GM19239 (cell line): ENCODE measurements at places on chromosomes 1 and 21.

GRCh38 chr1:69824932-69825331, 257.2 kb downstream of the LRRC7 start:
- no peak for DNase-seq

DNA sequence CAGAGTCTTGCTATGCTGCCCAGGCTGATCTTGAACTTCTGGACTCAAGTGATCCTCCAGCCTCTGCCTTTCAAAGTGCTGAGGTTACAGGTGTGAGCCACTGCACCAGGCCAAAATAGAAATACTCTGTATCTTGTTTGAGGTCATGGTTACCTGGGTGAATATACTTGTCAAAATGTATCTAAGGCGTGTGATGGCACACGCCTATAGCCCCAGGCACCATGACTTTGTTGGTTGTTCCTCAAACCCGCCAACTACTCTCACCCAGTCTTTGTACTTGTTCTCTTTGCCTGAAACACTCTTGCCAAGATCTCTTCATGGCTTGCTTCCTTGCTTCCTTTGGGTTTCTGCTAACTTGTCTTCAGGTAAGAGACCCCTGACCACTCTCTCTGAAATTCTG, 38.0 kb upstream of the RGS5 start:
- DNase-seq, result no peak

- no peak for DNase-seq
These were observed 239.1 kb downstream of the OMA1 start for GRCh38 chr1:58307431-58307830.

DNA sequence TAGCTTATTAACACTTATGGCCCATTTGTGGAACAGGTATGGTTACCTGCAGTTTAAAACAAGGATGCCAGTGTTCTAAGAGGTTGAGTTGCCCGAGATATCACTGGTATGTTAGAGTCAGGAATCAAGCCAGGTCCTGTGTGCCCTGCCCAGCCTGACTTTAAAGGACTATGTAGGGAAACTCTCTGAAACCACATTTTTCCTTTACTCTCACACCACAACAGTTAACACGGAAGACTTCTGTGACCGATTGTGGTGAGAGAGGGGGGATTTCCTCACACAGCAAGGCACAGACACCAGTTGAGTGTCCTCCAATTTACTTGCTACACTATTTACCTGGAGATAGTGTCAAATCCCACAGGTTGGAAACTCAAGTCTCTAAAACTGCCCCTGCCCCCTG, 47.8 kb downstream of the UCK2 start:
- DNase-seq, result no peak

GRCh38 chr21:34351786-34352241, 12.0 kb upstream of the KCNE2 start:
- DNase-seq, result peak; percentile 40

DNA sequence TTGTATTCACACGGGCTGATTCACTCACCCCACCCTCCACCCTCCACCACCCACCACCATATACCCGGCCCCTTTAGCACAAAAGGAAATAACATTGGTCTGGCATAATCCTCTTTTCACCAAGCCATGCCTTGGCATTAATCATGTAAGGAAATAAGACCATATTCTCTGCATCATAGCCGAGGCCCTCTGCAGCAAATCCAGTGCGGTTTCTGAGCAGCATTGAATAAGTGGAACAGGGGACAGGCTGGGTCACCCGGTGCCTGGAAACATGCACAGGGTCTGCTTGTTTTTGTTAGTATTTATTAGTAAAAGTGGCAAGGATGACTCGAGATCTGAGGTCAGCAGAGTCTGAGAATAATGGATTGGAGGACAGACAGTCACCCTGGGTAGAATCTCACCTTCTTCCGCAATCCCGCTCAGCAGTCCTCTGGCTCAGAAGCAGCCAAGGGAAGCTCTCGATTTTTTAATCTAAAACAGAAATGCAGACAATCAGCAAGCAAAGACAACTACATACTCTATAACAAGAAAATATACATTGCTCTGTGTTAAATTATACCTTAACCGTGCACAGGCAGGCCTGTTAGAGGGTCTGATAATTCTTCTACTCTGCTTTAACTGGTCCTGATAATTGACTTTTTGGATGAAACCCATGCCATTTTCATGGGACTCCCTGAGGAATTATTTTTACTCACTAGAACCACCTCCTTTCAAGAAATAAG, 52.4 kb upstream of the CDC42BPA start:
- no peak for DNase-seq

DNA sequence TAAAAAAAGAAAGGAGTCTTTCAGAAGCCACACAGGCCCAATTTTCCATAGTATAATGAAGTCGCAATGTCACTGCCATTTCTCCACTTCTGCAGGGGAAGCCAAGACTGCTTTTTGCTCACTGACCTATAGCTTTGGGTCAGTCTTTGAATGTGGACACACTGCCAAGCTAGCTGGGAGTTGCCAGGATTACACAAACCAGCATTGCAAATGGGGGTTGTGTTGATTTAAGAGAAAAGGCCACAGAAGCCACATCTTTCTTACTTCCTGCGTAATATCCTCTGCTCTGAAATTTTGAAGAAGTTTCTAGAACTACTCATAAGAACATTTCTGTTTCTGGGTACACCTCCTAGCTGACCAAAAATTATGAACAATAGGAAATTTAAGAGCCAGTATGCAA, 45.8 kb upstream of the SAMSN1 start:
- DNase-seq, result no peak

DNA sequence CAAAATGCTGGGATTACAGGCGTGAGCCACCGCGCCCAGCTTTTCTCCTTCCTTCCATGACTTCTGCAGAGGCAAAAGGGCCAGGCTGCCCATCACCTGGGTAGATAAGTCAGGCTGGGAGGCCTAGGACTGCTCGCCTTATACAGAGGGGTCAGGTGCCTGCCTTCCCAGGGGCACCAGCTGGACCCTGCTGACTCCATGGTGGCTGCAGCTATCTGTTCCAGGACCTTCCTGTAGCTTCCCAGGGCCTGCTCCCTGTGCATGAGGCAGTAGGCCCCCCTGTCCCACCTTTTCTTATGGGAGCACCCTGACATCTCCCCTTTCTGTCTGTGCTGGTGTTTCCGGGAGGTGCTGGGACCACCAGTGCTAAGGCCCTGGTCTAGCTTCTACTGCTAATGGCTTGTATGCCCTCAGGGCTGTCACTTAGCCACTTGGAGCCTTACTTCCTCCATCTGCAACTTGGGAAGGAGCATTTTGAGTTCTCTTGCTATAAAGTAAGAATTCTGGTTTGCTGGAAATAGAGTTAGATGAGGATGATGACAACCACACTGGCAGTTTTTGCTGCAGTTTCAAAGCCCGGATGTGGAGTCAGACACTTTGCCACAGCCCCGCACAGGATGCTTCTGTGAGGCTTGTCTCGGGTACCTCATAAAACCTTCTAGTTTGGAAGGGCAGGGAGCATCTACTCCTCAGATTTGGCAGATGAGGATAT, 14.4 kb downstream of the SOX13 start:
- no peak for DNase-seq

GRCh38 chr1:40848530-40849189, 13.5 kb downstream of the CITED4 start:
- no peak for DNase-seq

DNA sequence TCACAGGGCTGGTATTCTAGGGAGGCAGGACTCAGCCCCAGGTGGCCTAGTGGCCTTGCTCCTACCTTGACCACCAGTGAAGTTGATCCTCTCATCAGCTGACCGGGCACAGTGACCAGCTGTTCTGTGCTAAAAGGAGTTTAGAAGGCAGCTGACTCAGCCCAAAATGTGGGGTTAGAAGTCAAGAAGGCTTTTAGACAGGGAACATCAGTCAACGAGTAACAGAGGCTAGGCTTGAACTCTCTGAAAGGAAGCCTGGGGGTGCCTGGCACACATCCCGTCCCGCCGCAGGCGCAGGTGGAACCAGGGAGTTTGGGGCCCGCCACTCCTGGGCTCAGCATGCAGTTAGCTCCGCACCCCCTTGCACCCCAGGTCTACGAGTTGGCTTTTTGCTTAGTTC, 114.9 kb upstream of the SLC45A1 start:
- no peak for DNase-seq

- no peak for DNase-seq
These were observed 4.1 kb downstream of the GSTM5 start for GRCh38 chr1:109716121-109716520.

- DNase-seq, result no peak
These were observed 389.7 kb downstream of the NTNG1 start for GRCh38 chr1:107530543-107530942.

- DNase-seq, result no peak
These were observed 100.7 kb upstream of the TSPAN2 start for GRCh38 chr1:115189814-115190539.

DNA sequence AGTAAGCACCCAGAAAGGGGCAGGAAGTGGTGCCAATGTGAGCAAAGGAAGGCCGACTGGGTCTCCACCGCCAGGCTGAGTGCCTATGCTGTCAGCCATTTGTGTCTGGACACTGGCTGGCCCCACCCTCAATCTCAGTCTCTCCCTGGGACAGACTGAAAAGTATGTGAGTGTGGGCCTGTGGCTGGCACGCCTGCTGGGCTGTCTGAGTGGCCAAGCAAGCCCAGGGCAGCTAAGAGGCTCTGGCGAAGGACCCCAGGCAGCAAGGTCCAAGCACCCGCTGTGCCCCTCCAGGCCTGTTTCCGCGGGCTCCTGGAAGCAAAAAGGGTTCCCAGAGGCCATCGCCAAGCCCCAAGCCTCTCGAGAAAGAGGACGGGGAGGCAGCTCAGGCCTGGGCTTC, 93.3 kb upstream of the VAMP3 start:
- no peak for DNase-seq

DNA sequence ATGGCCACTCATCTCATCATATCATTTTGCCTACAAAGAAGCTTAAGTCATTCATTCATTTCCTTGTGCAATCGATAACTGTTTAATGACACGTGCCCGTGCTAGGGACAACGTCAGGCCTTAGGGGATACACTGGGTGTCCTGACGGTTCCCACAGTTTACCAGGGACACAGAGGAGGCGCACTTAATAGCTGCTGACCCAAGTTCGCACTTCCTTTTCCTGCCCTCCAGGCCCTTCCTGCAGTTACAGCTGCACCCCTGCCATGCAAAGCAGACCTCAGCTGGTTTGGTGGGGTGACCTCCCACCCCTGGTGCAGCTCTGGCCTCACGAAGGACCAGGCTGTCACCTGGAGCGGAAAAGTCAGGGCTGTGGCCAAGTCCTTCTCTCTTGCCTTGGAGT, 4.2 kb downstream of the SPATA21 start:
- DNase-seq, result no peak
